Right renal cortex interstitium (tissue), 3 donors: ENCODE measurements at places on chromosomes 5 and 9. TPM values are rescaled to one million over a fixed set of nuclear protein-coding genes. Genes with fewer than 3 reads are reported as not detected.

Gene MARCHF3
- 7.2 TPM for polyA plus RNA-seq

Gene ABLIM3
- polyA plus RNA-seq, result 1.1 TPM

Gene UAP1L1
- polyA plus RNA-seq, result 3.5 TPM

Gene C9orf153
- not detected for polyA plus RNA-seq

DNA sequence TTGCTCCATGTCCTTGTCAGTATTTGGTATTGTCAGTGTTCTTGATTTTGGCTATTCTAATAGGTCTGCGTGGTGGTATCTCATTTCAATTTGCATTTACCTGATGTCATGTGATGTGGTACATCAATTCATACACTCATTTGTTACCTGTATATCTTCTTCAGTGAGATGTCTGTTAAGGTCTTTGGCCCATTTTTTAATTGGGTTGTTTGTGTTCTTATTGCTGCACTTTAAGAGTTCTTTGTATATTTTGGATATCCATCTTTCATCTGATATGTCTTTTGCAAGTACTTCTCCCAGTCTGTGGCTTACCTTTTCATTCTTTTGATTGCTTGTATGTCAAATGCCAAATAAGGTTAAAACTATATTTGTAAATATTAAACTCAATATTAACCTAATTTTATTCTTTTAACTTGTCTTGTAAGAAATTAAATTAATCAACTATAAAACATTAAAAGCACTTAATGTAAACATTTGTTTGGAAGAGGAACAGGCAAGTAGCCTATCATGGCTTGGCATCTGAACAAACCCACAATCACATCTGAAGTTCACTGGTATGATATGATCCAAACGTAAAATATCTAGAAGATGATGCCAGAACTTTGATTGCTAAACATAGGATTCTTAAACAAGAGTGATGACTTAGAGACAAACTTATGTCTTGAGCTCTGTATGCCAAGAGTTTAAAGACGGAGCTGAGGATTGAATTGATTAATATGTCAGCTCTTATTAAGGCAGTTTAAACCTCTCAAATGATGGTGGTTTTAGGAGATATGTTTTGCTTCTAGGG, 587.3 kb downstream of the ANXA1 start:
- DNase-seq, result no peak

DNA sequence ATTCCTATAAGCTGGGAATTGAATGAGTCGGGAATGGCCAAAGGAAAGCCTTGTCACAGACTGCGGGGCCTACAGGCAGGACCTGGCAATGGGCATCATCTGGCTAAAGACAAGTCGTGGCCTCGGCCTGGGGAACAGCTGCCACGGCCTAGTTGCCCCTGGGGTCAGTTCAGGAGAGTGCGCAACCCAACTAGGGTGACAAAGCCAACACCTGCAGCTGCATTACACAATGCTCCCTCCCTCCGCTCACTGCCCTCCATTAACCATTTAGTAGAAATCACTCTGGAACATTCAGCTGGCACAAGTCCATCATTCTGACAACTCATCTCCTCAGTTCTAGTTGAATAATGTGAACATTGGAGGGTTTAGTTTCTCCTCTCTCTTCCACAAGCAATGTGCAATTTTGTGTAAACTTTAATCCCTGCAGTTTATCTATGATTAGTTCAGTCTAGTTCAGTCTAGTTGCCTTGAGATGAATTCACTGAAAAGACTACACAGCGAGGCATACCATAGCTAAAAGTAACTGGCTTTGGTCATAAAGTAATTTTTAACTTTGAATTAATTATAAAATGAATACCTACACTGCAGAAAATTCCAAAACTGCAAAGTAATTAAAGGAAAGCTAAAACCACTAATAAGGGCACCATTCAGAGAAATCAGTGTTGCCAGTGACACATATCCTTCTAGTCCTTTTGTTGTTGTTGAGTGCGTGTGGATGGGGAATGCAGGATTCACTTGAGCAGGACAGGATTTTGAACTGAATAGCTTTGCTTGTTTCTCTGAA, 5.1 kb downstream of the GLDC start:
- no peak for DNase-seq

GRCh38 chr5:143807401-143807800, 4.6 kb upstream of the HMHB1 start:
- no peak for DNase-seq

GRCh38 chr9:28471261-28471660, 898.0 kb upstream of the C9orf72 start:
- DNase-seq, result no peak

DNA sequence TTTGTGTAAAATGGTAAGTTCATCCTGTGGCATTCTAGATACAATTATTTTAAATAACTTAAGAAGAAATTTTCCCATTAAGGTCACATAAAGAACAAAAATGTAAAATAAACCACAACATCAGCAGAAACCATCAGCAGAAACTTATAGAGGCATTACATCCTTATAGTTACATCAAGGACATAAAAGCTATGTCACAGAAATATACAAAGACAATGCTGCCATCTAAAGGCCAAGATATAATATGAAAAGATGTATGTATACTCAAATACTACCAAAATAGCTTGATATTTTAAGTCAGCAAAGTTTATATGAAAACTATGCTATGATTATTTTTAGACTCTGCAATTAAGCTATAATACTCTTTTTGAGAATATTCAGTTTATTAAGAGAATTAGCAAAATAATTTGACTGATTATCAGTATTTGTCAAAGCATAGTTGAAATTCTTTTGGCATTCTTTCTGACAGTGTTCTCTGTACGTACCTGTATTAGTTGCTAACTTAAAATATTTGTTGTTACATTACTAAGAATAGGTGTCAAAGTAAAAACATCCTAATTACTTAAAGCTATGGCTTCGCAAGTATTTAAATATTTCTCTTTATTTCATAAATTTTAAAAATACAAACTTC, 36.2 kb downstream of the FBXL17 start:
- peak; percentile 13 for DNase-seq

- no peak for DNase-seq
Observed at GRCh38 chr5:136034984-136035383, 6.2 kb downstream of the TGFBI start.
